ENCODE measurements at places on chromosomes 16 and 17. TPM values are rescaled to one million over a fixed set of nuclear protein-coding genes. Genes with fewer than 3 reads are reported as not detected.

GRCh38 chr16:82655720-82656490 lies 29.1 kb downstream of the CDH13 start:
- no peak for DNase-seq

GRCh38 chr17:55433029-55433628 lies 11.5 kb upstream of the MMD start:
- peak; percentile 54 for DNase-seq

DNA sequence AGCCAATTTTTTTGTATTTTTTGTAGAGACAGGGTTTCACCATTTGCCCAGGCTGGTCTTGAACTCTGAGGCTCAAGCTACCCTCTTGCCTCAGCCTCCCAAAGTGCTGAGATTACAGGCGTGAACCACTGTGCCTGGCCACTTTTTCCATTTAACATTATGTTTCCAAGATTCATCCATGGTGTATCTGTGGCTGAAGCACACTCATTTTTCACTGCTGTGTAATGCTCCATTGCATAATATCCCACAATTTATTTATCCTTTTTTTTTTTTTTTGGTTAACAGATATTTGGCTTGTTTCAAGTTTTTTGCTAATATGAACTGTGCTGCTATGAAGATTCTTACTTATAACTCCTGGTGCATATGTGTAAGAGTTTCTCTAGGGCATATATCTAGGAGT lies 1.9 kb upstream of the NUP93 start:
- no peak for DNase-seq

The ACE gene
- total RNA-seq = 0.72 TPM

The EPX gene
- not detected for total RNA-seq

DNA sequence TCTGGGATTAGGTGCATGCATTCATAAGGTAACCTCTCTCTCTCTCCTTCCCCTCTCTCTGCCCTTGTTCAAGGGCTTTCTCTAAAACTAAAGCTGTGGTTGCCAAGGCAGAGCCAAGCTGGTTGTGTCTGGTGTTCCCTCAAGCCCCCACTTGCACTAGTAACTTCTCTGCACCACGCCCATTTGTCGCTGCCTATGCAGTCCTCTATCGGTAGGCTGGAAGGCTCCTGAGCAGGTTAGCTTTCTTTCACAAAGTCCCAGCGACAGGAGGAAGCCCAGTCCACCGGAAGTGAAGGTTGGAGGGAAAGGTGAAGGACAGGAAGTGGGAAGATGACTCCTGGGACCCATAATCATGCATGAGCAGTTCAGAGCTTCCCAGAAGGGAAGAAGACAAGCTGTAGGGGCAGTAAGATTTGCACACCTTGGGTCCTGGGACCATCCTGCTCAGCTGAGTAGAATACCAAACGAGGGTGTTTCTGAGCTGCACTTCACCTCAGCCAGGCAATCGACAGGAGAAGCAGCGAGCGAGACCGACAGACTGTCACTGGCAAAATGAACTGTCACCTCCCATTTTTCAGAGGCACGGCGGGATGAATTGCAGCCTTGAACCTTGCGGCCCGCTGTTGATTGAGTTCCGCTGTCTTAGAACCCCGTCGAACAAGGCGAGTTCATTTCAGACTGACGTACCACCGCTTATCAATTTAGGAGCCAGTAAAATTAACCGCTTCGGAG lies 14.7 kb upstream of the SKAP1 start:
- no peak for DNase-seq

- DNase-seq = peak; percentile 47
Measured at GRCh38 chr16:27676839-27677238, 126.9 kb downstream of the KATNIP start.
